NCI-H2227 treated with DMSO at 0.1 percent for 48 hours (cell line): ENCODE measurements at places on chromosomes 2 and 18.

- no peak for DNase-seq
Observed at GRCh38 chr2:50221106-50221505, 810.8 kb downstream of the NRXN1 start.

DNA sequence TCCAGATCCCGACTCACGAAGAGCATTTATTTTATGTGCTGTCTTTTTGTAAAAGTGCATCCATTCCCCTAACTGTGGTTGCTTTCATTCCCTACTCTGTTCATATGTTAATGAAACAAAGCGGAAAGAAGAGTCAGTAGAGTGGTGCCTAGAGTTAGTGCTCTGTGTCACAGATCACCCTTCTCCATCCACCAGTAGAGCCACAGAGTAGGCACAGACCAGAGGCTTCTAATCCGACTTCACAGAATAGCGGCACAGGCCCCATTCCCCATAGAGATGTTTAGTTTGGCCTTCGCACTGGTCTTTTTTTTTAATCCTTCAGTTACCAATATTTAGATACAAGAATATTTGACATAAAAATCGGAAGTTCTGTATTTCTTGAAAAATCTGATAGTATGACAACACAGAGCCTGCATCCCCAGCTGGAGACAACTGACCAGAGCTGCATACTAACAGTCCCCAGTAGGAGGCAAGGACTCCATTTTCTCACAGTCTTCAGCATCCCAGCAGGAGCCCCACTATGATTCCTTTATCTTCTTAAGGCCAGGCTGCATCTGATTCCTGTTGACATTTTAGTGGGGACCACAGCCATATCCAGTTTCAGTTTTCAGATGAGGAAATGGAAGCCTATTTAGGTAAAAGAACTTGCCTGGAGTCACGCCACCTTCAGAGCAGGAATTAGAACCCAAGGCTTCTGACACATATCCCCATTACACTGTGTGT is 7.0 kb downstream of the G6PC2 start:
- no peak for DNase-seq

DNA sequence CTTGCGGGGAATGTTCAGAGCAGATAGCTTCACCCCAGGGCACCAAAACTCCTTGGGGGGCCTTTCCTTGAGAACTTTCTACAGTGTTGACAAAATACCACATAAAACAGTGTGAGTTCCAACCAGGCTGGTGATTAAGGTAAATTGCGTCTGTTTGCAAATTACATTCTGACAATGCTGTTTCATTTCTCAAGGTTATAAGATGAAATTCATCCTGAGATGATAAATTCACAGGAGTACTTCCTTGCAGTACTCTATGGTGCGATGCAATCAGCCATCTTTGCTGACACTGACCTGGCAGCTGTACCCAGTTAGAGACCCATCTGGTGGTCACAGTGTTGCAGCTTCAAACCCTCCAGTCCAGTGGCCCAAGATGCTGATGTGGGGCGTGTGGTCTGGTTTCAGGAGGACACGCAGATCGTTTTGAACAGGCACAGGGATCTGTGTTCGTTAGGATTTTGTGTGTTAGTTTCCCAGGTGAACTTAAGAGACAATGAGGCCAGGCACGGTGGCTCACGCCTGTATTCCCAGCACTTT is 99.5 kb upstream of the SLC66A3 start:
- DNase-seq: no peak

DNA sequence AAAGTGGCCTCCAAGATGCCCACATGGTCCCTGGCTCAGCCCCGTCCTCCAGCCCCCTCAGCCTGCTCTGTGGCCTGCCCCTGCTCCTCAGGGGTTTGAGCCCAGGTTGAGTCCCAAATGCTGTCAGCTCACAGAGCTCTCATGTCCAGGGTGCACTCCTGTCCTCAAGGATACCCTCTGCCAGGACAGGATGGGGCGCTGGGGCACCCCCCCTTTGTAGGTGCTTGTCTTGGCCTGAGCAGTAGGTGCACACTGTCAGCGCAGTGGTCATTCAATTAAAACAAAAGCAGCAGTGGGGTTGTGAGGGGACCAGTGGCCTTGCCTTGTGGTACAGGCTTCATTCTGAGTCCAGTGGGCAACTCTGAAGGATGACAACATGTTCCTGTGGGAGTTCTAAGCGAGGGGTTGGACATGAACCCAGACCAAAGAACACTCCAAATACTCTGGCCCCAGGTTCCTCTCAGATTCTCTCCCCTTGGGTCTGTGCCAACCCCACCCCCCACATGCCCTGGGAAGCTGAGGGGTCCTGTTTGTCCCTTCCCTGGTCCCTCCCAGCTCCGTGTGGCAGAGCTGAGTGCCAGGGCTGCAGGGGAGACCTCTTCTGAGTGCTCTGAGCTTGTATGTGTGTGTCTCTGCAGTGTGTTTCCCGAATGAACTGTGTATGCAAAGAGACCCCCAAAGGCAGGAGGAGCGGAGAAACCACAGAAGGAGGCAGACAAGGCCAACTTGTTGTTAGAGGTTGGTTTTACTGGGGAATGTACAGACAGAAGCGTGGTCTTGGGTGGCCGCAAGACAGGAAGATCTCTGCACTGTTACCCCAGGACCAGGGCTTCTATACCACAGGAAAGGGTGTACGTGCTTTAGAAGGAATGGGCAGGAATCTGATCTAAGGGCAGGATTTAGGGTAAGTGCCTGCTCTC is 155.6 kb upstream of the HS6ST1 start:
- DNase-seq: no peak

- no peak for DNase-seq
Observed at GRCh38 chr18:52569492-52569891, 229.5 kb downstream of the DCC start.
